ENCODE measurements at places on chromosomes 5 and 9. TPM values are rescaled to one million over a fixed set of nuclear protein-coding genes. Genes with fewer than 3 reads are reported as not detected.
A peak's percentile ranks its signal among the peaks of the same experiment; 100 is the strongest.

FCN2 gene
- not detected for total RNA-seq

AMBP gene
- total RNA-seq = 0.26 TPM

ARSI gene
- total RNA-seq = 45.4 TPM

TRAF1 gene
- 0.79 TPM for total RNA-seq

CKMT2 gene
- total RNA-seq = not detected

SLC25A2 gene
- not detected for total RNA-seq

- DNase-seq = peak; percentile 57
Observed at GRCh38 chr5:78647838-78648358, 674 bp downstream of the LHFPL2 start.

DNA sequence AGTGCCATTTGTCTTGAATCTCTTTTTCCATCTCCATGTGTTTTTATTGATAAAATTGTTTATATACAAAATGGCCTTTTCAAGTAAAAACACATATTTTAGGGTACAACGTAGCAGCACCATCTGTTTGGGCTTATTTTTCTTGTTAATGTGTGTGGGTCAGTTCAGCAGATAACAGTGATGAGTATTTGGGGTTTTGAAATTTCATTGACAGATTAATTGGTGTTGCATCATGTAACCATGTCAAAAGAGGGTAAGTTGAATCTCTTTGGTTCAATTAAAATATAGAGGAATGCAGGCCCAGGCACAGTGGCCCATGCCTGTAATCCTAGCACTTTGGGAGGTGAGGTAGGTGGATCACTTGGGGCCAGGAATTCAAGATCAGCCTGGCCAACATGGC lies 20.0 kb upstream of the PURA start:
- DNase-seq = no peak

GRCh38 chr9:114811966-114812636 lies 6.3 kb upstream of the TNFSF15 start:
- DNase-seq = no peak

GRCh38 chr9:19967888-19968459 lies 179.1 kb upstream of the SLC24A2 start:
- DNase-seq = no peak

- no peak for DNase-seq
Observed at GRCh38 chr5:94375801-94376200, 242.6 kb downstream of the KIAA0825 start.

DNA sequence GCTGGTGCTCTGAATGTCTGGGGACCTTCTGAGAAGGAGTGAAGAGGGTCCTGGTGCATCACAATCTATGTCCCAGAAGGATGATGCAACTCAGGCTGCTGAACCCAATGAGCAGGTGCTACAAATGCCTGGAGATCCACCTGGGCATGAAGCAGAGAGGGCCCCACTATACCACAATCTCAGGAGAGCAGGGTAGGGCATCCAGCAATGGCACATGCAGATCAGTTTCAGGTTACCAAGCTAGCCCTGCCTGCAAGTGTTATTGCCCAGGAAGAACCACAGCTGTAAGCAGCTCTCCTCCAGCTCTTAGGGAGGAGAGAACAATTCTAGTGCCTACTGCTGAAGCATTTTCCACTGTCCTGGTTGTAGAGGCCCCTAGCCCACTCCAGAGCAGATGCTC lies 389.2 kb upstream of the TNC start:
- DNase-seq = no peak

- no peak for DNase-seq
Observed at GRCh38 chr9:2086971-2087370, 71.8 kb downstream of the SMARCA2 start.

DNA sequence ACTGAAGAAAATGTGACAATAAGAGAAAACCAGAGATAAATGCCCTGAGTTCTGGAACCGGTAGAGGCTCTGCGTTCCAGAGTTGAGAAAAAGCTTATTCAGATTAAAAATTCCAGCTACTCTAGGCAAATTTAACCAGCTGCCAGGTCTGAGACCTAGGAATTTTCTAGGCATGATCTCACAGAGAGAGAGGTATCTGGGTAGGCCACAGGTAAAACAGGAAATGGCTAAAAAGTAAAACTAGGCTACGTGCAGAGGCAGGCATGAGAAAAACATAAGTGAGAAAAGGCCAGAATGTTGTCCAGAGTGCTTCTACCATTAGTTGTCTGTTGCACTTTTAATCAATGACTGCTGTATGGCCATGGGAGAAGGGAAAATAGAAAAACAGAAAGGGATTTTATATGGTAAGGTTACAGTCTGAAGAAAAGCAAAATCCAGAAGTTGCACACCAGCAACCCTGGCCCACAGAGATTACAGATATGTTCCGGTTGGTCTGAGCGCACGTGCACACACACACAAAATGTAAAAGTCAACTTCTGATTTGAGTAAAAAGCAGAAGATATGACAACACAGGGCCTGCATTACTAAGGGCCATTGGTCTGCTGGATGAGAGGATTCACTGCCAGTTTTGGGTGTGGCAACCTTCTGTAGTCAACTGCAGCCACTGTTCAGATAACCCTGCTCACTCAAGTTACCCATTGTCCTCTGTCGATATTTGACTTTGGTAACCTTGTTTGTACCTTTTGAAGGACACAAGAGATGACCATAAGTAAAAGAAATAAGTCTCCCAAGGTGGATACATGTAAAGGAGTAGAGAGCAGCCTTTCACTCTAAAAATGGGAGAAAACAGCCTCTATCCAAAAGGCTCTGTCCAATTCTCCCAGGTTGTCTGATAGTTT lies 266.0 kb downstream of the DTWD2 start:
- DNase-seq = no peak

DNA sequence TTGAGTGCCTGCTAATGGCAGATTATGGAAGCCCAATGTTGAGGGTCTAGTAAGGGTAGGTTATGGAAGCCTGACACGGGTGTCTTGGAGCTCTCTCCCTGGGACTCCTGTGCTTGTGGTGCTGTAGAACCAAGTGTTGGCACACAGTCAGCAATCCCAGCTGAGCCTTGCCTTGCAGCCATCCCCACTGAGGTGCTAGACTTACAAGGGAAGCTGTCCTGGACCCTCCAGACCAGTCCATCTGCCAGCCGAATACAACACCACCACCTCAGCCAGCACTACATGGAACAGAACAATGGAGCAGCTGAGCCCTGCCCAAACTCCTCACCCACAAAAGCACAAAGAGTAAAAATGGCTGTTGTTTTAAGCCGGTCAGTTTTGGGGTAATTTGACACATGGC lies 90.5 kb upstream of the DNAH5 start:
- DNase-seq = no peak

DNA sequence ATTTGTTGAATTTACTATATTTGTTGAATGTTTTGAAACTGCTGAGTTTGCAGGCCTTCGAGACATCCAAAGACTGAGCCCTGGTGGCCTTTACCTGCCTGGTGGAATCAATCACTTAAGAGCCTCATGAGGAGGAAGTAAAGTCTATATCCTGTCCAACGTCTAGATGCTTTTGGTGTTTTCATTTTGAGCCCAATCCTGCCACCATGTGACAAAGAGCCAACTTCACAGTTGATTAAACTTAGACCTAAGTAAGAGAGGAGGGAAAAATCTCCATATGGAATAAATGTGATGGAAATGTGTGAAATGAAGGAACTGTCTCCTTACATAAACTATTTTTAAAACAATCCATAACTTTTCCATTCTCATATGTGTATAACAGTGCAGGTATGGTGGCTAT lies 220.1 kb downstream of the PRR16 start:
- no peak for DNase-seq

- DNase-seq = no peak
Observed at GRCh38 chr5:126267438-126267837, 155.8 kb upstream of the GRAMD2B start.

- no peak for DNase-seq
Observed at GRCh38 chr5:132669966-132670882, 3.6 kb upstream of the IL4 start.

- no peak for DNase-seq
Observed at GRCh38 chr5:11384441-11385250, 519.6 kb downstream of the CTNND2 start.

GRCh38 chr5:41649659-41650058 lies 139.3 kb upstream of the PLCXD3 start:
- DNase-seq = peak; percentile 48

GRCh38 chr5:148374690-148375360 lies 8.9 kb upstream of the FBXO38 start:
- DNase-seq = peak; percentile 29

- DNase-seq = no peak
Observed at GRCh38 chr9:116405321-116405720, 251.7 kb downstream of the PAPPA start.

DNA sequence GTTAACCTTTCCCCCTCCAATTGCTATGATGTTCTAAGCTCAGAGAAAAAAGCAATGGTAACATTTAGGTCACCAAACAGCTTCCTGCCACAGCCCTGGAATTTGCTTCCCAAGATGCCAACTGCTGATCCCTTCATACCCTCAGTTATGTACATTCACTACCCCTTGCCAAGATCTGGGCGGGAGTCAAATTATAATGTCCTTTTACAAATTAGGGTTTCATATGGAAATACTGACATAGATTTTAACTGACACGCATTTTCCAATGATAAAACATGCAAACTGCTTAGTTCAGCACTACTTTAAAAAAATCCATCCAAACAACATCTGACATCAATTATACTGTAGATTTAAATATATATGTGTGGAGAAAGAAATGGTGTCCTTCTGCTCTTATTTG lies 5.0 kb downstream of the LOX start:
- DNase-seq = peak; percentile 53

DNA sequence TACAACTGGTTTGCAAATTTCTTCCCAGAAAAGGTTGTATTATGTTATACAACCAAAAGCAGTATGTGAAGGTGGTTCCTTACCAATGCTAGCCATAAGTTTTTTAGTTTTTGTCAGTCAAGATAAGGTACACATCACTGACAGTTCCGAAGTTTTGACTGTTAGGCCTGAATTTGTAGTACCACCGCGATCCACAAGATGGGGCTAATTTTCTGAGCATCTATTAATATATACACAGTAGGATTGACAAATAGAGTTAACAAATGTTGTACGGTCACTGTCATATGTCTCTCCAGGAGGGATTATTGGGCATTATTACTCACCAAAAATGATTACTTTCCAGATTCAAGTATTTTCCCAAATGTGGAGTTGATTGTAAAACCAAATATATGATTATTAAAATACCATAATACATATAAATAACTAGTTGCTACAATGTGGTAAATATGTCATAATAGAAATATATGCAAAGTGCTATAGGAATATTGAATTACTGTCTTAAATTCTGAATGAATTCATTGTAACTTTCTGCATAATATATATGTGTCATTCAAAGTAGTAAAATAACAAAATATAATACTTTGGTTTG lies 28.4 kb upstream of the LRRC19 start:
- peak; percentile 17 for DNase-seq

- no peak for DNase-seq
Observed at GRCh38 chr5:83353231-83353630, 118.3 kb upstream of the VCAN start.

GRCh38 chr5:179679014-179679674 lies 1.7 kb downstream of the CBY3 start:
- peak; percentile 61 for DNase-seq

DNA sequence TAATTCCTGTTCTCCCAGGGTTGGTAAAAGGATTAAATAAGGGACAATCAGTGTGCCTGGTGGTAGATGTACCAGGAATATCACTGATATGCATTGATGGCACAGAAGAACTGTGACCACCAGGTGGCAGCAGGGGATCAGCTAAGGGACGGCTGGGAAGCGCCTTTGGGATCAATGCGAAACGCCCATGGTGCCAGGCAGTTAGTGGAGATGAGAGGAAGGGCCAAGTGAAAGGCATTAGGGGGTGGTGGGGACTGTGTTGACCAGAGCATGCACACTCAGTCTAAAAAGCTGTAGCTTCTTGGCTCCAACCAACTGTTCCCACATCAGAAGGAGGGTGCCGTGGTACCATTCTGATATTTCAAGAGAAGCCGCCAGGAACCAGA lies 55.6 kb downstream of the ARHGEF37 start:
- DNase-seq = peak; percentile 40

DNA sequence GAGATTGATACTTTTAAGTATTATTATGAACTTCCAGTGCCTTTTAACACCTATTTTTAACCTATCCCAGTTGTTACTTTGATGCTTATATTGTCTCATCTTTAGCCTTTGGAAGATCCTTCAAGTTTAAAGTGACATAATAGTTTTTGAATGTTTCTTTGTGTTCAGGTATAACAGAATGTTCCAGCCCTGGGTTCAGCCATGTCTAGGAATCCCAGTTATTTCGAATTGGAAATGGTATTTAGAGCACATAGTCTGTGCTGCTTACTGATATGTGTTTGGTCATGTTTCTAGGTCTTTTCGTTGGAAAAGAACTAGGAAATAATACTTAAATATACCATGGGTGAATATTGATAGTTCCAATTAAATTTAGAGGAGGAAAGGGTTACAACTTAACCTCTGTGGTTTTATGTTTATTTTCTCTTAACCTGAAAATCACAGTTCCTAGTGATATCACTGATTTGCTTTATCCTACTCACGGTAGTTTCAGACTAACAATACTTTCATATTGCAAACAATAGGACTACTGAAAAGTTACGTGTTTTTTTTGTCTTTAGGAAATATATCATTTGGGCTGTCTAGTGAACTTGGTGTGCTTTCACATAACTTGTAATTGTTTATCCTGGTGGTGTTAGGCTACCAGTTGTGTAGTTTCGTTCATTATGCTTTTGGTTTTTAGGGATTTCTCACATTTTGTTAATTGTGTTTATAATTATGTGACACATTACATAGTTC lies 37.8 kb downstream of the UHRF2 start:
- DNase-seq = no peak

GRCh38 chr9:89781838-89782540 lies 177.2 kb downstream of the GADD45G start:
- DNase-seq = peak; percentile 26

All from MG63 (cell line).